ENCODE measurements at places on chromosomes 7 and 10. TPM values are rescaled to one million over a fixed set of nuclear protein-coding genes. Genes with fewer than 3 reads are reported as not detected.

The EN2 gene
- total RNA-seq = not detected

The UTF1 gene
- not detected for total RNA-seq

The COPG2 gene
- 20.6 TPM for total RNA-seq

The TAX1BP1 gene
- 64.3 TPM for total RNA-seq

The CALML3 gene
- total RNA-seq = not detected

The GPNMB gene
- total RNA-seq = 17.7 TPM

The EIF5AL1 gene
- 0.18 TPM for total RNA-seq

The HPSE2 gene
- total RNA-seq = not detected

The TRPV6 gene
- total RNA-seq = not detected

The TMEM229A gene
- 2.1 TPM for total RNA-seq

The PLAC9 gene
- total RNA-seq = 89.7 TPM

The MGAM2 gene
- total RNA-seq = not detected

The BLNK gene
- total RNA-seq = not detected

The LOXL4 gene
- total RNA-seq = 9.1 TPM

The CUBN gene
- 0.72 TPM for total RNA-seq

The TAS2R60 gene
- total RNA-seq = not detected

The PON3 gene
- total RNA-seq = not detected

The GIMAP4 gene
- total RNA-seq = 1.8 TPM

The AMZ1 gene
- not detected for total RNA-seq

The PRTFDC1 gene
- total RNA-seq = 14.6 TPM

The ZNF488 gene
- not detected for total RNA-seq

The LBX1 gene
- total RNA-seq = under 0.01 TPM

The FBH1 gene
- 78.3 TPM for total RNA-seq

The RAB11FIP2 gene
- total RNA-seq = 8.1 TPM

The MYO3A gene
- total RNA-seq = not detected

The GPR15LG gene
- not detected for total RNA-seq

The PILRA gene
- 1.1 TPM for total RNA-seq

The CYP2C8 gene
- not detected for total RNA-seq

The EVX1 gene
- not detected for total RNA-seq

The AKR1D1 gene
- not detected for total RNA-seq

The ADARB2 gene
- not detected for total RNA-seq

The NKX2-3 gene
- not detected for total RNA-seq

The UPK3BL2 gene
- total RNA-seq = 0.65 TPM

The ASAH2 gene
- total RNA-seq = 7.3 TPM

The KCNIP2 gene
- total RNA-seq = 0.54 TPM

The COL13A1 gene
- total RNA-seq = 27.9 TPM
